Activated T-cell treated with anti-CD3 and anti-CD28 coated beads, Interleukin-2, amount 50 U/mL, for 1 hour (primary cell): ENCODE measurements at places on chromosomes 7 and 10.
A peak's percentile ranks its signal among the peaks of the same experiment; 100 is the strongest.

GRCh38 chr10:86410542-86411124 is 44.0 kb upstream of the GRID1 start:
- DNase-seq: no peak

DNA sequence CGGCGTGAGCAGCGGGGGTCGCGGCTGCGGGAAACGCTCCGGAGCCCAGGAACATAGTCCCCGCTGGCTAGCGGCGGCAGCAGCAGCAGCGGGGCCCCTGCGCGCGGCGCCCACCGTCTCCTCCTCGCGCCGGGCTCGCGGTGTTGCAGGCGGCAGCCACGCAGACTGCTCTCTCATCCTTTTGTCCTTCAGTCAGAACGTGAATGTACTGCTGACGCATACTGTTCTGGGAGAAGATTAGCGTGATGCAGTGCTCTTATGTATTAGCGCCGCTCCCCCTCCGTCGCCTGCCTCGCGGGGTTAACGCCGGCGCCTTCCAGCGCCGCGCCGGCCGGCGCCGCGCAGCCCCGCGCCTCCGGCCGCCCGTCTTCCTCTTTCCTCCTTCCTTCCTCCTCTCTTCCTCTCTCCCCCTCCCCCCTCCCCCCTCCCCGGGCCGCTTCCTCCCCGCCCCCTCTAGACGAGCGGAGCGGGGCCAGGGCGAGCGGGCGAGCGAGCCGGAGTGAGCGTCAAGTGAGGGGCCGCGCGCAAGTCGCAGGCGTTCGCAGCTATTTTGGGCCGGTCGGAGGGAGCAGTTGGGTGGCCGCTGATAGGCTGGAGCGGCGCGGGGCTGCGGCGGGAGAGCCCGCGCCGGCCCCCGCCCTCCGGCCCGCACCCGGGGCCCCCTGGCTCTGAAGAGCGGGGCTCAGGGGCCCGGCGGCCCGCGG is 816 bp upstream of the LRRC4 start:
- peak; percentile 54 for DNase-seq

DNA sequence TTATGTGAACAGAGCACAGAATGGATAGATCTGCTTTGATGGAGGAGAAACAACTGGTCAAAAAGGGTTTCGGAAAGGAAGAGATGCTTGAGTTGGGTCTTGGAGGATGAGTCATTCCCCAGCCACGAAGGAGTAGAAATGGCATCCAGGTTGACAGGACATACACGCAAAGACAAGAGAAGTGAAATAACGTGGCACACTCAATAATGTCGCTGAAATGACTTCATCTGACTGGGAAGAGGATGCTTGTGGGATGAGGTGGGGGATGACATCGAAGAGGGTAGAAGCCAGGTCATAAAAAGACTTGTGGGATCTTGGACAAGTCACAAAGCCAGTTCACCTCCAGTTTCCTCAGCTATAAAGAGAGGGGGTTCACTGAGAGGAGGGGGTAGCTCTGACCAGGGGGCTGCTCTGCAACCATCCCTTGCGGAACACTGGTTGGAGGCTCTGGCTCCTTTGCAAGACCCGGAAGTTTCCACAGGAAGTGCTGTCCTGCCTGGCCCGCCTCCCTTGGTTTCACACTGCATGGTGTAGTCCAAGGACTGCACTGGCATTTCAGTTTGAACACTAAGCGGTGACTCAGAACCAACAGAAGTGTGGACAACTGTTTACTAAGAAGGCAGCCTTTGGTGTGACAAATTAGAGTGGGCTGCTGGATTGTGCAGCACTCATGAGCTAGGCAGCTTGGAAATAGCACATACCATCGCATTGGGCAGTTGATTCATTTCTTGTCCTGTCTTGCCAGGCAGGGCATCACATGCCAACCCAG is 189.9 kb upstream of the ADO start:
- DNase-seq: no peak

GRCh38 chr10:16712883-16713282 is 104.3 kb downstream of the RSU1 start:
- no peak for DNase-seq

GRCh38 chr7:50661345-50662040 is 96.3 kb upstream of the DDC start:
- DNase-seq: peak; percentile 30

DNA sequence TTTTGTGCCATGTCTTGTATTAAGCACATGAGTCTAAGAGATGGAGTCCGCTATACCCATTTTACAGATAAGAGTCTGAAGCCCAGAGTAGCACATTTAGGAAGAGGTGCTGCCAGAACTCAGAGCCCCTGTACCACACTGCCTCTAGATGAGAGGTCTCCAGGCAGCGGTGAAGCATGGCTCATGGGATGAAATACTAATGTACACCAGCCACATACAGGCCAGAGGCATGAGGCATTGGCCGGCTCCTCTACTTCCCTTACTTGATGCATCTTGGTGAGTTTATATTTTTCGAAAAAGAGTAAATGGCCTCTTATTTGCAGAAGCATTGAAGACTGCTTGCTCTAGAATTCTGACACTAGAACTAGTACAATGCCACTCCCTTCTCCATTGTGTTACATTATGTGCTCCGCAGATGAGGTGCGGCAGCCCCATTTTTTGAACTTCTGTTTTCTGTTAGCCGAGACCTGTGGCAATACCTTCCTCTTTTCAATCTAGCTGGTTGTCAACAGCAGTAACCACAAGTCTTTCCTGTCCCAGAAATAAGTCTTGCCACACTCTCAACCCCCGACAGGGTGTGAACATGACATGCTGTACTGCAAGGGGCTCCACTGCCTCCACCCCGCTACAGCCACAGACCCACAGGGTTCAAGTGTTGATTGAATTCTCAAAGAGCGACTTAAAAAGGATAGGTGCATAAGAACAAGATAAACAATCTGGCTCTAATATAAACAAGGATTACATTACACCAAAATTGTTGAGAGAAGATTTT is 145.3 kb downstream of the CELF2 start:
- peak; percentile 73 for DNase-seq

DNA sequence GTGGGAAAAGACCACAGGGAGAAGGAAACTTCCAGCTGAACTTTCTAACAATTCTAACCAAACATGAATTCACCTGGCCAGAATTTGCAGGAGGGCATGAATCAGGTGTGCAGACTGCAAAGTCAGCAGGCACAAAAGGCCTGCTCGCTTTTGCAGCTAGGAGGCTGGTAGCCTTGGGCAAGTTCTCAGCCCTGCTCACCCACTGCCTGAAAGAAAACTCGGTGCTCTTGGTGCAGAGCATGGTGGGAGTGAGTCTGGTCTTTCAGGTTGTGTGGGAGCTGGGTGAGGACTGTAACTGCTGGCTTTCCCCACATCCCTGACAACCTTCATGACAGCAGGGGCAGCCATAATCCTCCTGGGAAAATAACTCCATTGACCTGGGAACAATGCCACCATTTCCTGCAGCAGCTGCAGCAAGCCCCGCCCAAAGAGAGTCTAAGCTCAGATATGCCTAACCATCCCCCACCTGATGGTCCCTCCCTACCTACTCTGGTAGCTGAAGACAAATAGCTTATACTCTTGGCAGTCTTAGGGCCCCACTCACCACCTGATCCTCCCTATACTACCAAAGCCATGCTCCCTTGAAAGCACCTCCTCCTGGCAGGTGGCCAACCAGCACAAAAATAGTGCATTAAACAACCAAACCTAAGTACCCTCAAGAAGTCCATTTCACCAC is 31.6 kb downstream of the ZNF117 start:
- no peak for DNase-seq

DNA sequence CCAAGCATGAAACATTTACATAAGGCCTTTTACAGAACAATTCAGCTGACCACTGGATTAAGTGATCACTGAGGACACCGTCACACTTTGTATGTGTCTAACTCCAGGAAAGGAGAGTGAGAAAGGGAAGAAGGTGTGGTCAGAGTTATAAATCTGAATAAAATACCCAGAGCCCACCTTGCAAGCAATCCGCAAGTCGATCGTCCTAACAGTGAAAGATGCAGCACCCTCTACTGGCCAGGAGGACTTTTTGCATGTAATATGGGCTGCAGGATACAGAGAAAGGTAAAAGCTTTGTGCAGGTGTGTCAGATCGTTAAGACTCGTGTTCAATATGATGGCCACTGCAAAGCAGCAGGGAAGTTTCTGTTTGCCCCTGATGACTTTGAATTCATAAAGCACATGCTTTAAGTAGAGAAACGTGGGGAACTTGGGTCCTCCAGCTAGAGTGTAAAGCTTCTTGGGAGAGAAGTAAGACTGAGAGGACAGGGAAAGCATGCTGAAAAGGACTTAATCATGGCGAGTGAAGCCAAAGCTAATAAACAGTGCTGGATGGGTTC is 68.5 kb upstream of the BMPER start:
- DNase-seq: no peak

DNA sequence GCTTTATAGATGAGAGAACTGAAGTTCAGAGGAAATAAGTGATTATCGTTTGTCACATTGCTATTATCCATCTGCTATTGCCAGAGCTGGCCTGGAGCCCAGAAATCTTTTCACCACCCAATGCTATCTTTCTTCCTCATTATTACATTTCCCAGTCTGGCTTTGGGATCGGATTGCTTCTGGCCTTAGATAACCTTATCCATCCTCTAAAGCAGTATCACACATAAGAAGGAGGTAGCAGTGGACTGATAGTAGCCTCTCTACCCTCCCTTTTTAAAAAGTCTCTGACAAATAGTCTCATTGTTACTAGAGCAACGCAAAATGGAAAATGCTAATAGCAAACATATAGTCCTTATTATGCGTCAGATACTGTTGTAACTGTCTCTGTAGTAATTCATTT is 1.3 kb upstream of the CLDN12 start:
- DNase-seq: no peak
